ENCODE measurements at places on chromosomes 2 and 18.

GRCh38 chr2:61952288-61952687 is 46.8 kb downstream of the COMMD1 start:
- no peak for DNase-seq

DNA sequence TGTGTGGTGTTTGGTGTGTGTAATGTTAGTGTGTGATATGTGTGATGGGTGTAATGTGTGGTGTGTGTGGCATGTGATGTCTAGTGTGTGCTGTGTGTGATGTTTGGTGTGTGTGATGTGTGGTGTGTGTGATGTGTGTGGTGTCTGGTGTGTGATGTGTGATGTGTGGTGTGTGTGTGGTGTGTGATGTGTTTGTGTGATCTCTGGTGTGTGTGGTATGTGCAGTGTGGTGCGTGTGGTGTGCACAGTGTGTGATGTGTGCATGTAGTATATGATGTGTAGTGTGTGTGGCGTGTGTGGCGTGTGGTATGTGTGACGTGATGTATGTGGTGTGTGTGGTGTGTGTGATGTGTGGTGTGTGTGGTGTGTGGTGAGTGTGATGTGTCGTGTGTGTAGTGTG is 150.3 kb downstream of the TMEM18 start:
- DNase-seq, result no peak

DNA sequence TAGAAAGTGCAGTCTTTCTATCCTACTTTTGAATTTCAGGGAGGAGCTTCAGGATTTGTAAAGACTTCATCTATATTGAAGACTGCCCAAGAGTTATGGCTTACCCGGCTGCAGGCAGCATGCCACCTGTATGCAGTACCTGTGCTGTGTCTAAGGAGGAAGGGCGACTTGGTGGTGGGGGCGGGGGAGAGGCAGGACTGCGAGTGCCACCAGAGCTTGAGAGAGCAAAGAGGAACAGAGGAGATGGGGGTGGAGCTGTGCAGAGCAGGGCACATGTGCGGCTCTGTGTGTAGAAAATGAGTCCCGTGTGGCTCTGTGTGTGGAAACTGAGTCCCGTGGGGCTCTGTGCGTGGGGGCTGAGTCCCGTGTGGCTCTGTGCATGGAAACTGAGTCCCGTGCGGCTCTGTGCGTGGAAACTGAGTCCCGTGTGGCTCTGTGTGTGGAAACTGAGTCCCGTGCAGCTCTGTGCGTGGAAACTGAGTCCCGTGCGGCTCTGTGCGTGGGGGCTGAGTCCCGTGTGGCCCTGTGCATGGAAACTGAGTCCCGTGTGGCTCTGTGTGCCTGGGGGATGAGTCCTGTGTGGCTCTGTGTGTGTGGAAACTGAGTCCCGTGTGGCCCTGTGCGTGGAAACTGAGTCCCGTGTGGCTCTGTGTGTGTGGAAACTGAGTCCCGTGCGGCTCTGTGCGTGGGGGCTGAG is 43.2 kb downstream of the LDLRAD4 start:
- no peak for DNase-seq

GRCh38 chr2:100309311-100309710 is 13.0 kb downstream of the LONRF2 start:
- no peak for DNase-seq

DNA sequence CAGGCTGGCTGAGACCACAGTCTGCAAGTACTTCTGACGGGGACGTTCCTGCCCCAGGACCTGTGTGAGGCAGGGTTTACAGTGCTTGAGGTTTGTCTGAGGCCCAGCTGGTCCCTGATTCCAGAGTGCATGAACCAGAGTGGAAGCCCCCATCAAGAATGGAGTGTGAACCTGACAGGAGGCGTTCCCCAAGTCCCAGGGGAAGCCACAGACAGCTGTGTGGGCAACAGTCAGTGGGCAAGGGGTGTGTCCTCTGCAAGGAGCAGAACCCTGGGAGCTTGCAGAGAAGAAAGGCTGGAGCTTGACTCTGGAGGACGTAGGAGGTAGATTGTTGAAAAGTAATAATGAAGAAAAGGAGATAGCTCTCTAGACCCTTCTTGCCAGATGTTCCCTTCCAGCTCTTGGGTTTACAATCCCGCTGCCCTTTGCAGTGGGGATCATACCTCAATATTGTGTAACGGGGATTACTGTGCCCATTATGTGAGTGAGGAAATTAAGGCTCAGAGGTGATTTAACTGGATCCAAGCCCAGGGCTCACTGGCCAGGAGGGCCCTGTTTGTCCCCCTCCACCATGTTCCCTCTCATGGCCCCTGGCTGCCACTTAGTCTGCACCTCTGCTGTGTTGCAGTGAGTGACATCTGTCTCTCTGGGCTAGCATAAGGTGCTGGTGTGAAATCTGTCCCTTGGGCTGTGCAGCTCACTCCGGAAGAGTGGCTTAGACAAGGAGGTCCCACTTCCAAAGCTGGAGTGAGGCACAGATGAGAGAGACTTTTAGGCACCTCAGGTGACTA is 6.2 kb downstream of the DBI start:
- DNase-seq, result no peak

- DNase-seq, result no peak
Observed at GRCh38 chr2:230090967-230091366, 22.2 kb upstream of the SLC16A14 start.

DNA sequence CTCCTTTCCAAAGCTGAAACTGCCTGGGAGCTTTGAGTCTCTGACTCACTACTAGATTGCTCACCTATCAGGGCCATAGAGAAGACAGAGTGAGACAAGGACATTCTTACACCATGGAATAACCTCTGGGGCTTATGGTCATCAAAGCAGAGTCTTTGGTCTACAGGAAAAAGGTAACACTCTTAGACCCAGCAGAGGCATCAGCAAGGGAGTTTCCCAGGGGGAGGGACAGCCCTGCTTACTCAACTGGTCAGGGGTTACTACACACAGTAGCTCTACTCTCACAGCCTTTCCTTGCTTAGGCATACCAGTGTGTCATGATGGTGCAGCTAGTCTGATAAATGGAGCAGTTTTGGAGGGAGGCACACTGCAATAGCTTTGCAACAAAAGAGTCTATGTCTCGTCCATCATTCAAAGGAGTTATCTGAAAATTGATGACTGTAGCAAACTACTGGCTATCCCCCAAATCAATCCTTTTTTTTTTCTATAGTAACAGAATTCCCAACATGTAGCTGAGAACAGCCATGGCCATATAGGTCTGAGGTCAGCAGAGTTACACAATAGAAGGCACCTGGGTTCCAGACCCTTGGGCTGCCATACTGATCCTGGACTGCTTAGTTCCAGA is 22.4 kb upstream of the CD28 start:
- no peak for DNase-seq

DNA sequence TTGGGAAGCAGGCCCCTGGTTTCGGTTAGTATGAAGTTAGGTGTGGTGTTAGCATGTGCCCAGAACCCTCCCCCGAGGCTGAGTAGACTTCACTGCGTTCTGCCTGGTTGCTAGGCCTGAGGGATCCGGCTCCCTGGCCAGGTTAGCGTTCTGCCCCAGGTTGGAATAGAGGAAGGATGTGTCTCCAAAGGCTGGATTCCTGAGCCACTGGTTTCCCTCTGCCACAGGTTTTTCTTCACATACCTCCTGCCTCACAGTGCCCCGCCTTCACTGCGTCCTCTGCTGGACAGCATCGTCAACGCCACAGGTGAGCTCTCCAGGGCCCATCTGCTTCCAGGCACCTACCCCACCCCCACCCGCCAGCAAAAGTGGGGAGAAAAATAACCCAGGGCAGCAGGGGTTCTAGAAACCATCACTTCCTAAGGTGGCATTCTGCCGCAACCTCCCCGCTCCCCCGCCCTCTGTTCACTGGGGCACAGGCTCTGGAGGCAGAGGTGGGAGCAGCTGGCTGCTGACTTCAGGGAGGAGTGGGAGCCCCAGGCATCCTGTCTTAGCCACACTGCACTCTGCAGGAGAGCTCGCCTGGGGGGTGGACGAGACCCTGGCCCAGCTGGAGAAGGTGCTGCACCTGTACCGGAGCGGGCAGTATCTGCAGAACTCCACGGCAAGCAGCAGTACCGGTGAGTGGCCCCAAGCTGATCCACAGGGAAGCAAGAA is 7.1 kb downstream of the PKDCC start:
- DNase-seq, result no peak

GRCh38 chr2:232541195-232541960 is 1.9 kb downstream of the CHRNG start:
- DNase-seq, result peak; percentile 31

GRCh38 chr2:101307950-101308431 is 510 bp downstream of the RNF149 start:
- DNase-seq, result no peak

GRCh38 chr2:86274918-86275275 is 62.5 kb downstream of the REEP1 start:
- DNase-seq, result no peak

GRCh38 chr18:79572093-79572780 is 107.4 kb upstream of the CTDP1 start:
- no peak for DNase-seq

GRCh38 chr2:11419781-11420180 is 46.2 kb downstream of the E2F6 start:
- DNase-seq, result no peak

DNA sequence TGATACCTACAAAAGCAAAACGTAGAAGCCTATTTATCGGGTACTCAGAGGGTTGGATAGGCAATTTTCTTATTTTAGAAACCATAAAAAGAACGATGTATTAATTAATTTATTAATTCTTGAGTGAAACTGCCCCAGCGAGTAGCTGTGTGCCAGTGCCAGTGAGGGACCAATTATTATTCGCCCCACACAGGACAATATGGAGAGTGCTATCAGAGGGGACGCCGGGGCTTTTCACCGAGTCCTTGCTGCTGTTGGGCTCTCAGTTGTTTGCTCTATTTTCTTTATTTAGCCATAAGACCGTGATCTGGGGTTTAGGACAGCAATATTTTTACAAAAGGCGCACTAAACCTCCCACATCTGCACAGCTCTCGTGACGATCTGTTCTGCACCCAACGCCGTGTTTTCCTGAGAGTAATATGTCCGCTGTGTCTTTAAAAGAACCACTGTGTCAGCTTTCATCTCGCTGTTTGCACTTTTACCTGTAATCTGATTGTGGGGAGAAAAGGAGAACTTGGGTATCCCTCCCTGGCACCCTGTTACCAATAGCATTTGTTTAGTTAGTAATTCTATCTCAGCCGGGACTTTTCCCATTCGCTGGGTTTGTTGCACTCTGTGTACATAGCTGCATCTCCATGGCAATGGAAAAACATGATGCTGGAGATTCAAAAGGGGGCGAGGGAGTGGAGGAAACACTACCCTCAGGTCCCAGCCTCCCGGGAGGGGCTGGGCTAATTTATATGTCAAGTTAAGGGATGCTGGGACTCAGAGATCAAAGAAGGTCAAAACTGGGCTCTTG is 30.1 kb upstream of the ZNF516 start:
- DNase-seq, result no peak

GRCh38 chr18:13428319-13428718 is 209.8 kb downstream of the LDLRAD4 start:
- DNase-seq, result no peak

DNA sequence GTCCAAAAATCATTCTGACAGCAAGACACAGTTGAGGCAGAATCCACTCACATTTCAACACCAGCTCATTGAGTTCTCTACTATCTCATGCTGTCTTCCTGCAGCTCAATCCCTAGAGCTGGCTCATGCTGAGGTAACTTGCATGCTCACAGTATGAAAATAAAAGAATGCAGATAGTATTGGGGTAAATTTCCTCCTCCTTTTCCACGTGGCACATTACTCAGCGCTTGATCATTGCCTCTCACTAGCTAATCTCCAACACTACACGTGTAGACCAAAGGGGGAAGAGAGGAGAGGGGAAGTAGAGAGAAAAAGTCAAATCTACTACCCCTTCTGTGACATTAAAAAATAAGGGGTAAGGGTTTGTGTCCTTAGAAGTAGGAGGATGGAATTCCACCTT is 300.6 kb downstream of the AFF3 start:
- no peak for DNase-seq

GRCh38 chr2:8662239-8662879 is 19.5 kb upstream of the ID2 start:
- DNase-seq, result no peak

- no peak for DNase-seq
Observed at GRCh38 chr2:159093497-159093896, 125.1 kb downstream of the TANC1 start.

GRCh38 chr2:69322631-69323030 is 64.4 kb downstream of the GFPT1 start:
- no peak for DNase-seq

- DNase-seq, result no peak
Observed at GRCh38 chr2:196315388-196316049, 144.1 kb upstream of the STK17B start.

- DNase-seq, result no peak
Observed at GRCh38 chr2:176584333-176584732, 315.1 kb downstream of the MTX2 start.

DNA sequence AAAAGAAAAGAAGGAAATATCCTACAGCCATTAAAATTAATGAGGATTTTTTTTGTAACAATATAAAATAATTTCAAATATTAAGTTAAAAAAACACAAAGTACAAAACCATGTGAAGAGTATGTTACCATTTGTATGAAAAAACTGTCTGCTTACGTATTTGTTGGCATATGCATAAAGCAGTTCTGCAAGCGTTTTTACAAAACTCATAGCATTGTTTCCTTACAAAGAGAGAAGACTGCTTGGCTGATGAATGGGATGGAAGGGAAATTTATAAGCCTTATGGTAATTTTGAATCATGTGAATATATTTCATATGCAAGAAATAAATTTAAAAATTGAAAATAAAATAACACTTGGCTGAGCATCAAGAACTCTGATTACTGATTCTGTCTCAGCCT is 63.1 kb downstream of the METTL4 start:
- no peak for DNase-seq

GRCh38 chr2:43493954-43494353 is 101.9 kb downstream of the THADA start:
- DNase-seq, result no peak

DNA sequence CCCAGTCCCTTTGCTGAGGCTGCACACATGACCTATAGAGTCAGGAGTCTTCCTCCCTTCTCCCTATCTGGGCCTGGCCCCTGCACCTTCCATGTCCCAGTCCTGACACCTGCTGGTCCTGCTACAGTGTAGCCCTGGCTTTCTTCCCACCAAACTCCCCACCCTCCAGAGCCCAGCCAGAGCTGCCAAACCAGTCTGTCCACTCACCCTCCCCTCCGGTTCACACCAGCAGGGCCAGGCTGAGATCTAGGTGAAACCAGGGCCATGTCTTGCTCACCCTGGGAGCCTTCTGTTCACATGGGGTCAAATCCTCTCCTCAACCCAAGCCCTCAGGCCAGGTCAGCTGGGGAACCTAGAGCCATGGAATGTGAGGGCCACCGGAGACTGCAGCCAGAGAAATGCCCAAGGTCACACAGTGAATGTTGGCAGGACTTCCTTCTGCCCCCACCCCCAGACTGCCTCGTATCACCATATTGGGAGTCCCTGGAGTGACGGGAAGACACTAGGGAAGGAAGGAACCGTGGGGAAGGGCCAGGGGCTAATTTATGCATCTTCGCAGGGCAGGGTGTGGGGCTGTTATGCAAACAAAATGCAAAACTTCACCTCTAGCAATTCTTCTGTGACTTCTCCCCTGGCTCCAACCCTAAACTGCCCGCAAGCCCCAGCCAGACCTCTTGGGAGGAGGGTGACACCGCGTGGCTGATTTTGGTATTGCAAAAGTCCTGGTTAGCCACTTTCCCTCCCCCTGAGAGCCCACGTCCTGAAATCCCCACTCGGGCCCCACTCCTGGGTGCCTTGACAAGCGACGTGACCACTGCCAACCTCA is 14.6 kb downstream of the TNS1 start:
- DNase-seq, result peak; percentile 78

- DNase-seq, result no peak
Observed at GRCh38 chr2:199902486-199903110, 8.5 kb upstream of the C2orf69 start.

GRCh38 chr2:75589391-75590105 is 28.8 kb upstream of the EVA1A start:
- no peak for DNase-seq

Measured in GM12892 (cell line).